A673 (cell line): ENCODE measurements at places on chromosomes 1 and 21. TPM values are rescaled to one million over a fixed set of nuclear protein-coding genes. Genes with fewer than 3 reads are reported as not detected.

BARHL2 gene
- 110 and 120 TPM in 2 replicates for total RNA-seq

CLCNKA gene
- total RNA-seq: 0.26 TPM in 1 of 2 replicates, not detected in the other

NEGR1 gene
- total RNA-seq: 7.6 and 10.6 TPM in 2 replicates

DNA sequence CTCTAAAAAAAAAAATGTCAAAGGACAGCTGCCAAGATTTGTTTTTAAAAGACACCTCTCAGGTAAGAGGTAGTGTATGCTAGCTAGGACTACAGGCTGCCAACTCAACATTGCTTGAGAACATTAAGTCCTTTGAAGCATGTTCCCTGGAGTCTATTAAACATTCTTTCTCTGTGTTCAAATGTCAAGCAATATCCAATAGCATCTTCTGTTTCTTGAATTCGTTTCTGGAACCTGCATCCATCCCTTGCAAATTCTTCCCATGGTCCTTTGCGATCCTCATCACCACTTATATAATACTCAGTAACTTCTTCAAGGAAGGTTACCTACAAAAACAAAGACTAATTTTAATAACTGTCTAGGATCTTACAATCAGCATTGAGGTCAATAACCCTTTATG, 5.6 kb downstream of the PPP1R15B start:
- DNase-seq: peak; percentile 26

DNA sequence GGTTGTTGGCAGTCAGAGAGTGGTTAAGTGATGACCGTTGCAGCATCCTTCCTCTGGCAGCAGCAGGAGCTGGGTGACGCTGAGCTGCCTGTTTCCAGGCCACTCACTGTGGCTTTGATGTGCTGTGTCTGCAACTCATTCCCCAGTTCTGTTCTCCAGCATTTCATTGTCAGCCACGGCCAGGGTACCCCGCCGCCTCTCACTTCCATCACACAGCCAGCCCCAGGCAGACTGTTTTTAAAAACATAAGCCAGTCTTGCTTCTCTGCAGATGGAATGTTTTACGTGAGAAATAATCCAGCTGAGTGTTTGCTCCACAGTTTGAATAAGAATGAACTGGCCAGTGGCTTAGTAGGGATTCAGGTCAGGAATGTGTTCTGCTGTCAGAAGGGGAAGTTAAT, 21.5 kb upstream of the ST6GALNAC3 start:
- DNase-seq: no peak
